ENCODE measurements at places on chromosomes 12 and 14.

DNA sequence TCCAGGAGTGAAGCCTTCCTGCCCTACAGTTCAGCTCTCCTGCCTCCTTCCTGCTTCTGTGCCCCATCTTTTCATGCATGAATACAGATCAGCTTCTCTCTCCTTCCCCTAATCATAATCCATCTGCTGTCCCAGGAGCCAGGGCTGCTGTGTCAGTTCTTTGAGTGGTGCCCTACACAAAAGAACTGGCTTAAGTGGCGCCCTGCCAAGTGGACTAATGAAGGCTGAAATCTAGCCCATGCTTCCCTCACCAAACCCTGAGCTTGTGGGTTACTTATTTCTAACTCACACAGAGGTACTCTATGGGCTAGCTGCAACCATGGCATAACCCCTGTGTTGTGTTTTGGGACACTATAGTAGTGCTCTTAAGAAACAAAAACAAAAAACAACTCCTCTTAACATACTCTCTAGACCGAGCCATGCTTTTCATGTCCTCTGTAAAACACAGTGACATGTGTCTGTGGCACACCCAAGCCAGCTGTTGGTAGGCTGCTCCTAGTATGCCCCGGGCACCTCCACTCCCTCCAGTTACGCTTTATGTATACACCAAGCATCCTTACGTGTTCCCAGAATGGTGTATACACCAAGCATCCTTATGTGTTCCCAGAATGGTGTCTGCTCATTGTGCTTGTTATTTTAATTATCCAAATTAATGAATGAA, 19.3 kb upstream of the ETV6 start:
- peak; percentile 16 for DNase-seq

DNA sequence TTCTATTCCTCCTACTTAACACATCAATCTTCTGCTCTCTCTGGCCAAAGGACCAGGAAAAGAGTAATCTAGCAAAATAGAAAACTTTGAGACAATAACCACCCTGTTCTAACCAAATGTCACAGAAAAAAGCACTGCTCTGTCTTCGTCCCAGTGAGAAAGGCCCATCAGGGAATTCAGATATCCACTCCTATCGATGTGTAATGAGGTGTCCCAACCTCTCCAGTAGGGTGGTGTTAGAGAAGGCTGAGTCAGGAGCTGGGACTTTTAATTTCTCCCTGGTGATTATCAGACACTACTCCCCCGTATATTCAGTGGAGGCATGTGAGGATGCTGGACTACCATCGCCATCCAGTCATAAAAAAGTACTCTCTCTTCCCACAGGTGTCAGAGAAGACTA, 130.3 kb downstream of the TMTC3 start:
- DNase-seq = no peak

GRCh38 chr12:7264538-7264937, 39.3 kb upstream of the ACSM4 start:
- DNase-seq = no peak

GRCh38 chr14:61150851-61151250, 130.3 kb downstream of the TMEM30B start:
- DNase-seq = no peak

DNA sequence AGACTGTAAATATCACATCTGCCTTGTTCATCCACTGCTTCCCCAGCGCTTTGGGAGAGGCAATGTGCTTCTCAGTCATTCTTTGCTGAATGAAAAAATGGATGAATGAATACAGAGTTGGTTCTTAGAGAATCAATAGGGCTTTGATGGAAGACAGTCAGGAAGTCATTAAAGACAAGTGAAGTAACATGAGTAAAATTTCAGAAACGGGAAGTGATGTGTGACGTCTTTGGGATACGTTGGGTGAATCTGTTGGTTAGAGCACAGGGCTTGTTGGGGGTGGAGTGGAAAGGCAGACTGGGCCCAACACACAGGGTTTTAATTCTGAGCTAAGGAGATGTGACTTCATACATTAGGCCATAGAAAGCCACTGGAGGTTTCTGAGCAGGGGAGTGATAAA, 39.0 kb upstream of the NRXN3 start:
- no peak for DNase-seq
